GM19239 (cell line): ENCODE measurements at places on chromosomes 2 and 18.
A peak's percentile ranks its signal among the peaks of the same experiment; 100 is the strongest.

DNA sequence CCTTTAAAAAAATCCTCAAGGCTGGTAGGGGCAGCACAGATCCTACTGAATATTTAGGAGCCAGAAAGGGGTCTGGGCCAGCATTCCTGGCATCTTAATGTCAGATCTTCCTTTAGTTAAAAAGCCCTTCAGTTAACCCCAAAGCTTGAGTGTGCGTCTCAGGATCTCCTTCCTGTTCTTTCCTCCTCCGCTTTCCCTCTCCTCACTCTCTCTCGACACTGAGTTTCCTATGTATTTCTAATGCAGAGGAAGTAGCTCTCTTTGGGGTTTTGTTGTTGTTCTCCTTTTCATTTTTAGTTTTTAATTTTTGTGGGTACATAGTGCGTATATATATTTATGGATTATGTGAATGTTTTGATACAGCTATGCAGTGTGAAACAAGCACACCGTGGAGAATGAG, 109.9 kb upstream of the COPS8 start:
- DNase-seq = no peak

- DNase-seq = no peak
These were observed 45.8 kb downstream of the ROCK2 start for GRCh38 chr2:11298592-11298991.

DNA sequence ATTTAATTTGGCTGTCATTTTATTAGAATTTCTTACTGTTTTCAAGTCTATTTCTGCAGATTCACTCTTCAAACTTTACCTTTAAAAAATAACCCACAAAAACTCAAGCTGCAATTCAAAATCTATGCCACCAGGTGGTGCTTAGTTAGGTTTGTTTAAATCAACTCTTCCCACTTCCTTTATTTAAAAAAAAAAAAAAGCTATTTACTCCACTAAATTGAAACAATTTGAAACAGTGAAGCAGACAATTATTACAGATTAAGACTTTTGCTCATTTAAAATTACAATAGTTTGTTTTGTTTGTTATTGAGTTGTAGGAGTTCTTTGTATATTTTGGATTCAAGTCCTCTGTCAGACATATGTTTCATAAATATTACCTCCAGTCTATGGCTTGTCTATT, 300.0 kb downstream of the PDE11A start:
- DNase-seq = no peak

- no peak for DNase-seq
These were observed 54.5 kb upstream of the ZDBF2 start for GRCh38 chr2:206219957-206220356.

GRCh38 chr2:96233436-96233835, 24.8 kb upstream of the STARD7 start:
- no peak for DNase-seq

- no peak for DNase-seq
These were observed 2.2 kb upstream of the SP5 start for GRCh38 chr2:170712653-170713542.

DNA sequence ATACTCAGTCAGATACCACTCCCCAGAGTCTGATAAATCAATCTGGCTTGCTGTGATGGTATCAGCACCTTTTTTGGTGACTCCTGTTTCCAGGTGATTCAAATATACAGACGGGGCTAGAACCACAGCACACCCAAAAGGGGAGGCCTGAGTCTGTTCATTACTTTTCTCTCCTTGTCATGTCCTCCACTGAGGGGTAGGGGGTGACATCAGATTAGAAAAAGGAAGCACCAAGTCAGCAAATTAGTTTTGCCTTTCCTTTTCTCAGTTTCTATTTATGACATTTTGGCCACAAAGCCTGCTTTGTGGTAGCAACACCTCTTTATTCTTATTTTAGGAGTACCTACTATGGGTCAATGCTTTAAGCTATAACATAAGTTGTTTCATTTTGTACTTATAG, 127.4 kb downstream of the CCDC102B start:
- DNase-seq = peak; percentile 2

- no peak for DNase-seq
These were observed 9.8 kb downstream of the KIF1A start for GRCh38 chr2:240810199-240810598.

DNA sequence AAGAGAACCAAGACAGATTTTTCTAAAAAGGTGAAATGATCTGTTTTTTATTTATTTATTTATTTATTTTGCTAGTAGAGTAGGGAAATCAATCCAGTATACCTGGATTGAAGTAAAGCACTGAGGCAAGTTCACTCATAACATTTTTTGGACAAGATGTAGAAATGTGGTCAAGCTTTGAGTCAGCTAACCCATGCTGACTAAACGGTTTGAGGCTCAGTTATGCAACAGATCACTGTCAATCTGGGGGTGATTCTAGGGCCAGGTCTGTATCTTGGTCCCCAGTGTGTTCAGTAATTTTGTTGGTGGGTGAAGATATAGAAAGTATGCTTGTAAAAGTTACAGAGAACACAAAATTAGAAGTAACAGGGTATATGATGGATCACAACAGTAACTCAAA, 60.2 kb downstream of the RMDN2 start:
- DNase-seq = no peak

- no peak for DNase-seq
These were observed 18.8 kb downstream of the NEMP2 start for GRCh38 chr2:190515687-190516086.

- DNase-seq = no peak
These were observed 150.7 kb downstream of the TMEM200C start for GRCh38 chr18:5744659-5745058.

- DNase-seq = no peak
These were observed 51.8 kb upstream of the STAT1 start for GRCh38 chr2:191065785-191066184.

- peak; percentile 7 for DNase-seq
These were observed 62.8 kb upstream of the NEUROD1 start for GRCh38 chr2:181742922-181743722.

DNA sequence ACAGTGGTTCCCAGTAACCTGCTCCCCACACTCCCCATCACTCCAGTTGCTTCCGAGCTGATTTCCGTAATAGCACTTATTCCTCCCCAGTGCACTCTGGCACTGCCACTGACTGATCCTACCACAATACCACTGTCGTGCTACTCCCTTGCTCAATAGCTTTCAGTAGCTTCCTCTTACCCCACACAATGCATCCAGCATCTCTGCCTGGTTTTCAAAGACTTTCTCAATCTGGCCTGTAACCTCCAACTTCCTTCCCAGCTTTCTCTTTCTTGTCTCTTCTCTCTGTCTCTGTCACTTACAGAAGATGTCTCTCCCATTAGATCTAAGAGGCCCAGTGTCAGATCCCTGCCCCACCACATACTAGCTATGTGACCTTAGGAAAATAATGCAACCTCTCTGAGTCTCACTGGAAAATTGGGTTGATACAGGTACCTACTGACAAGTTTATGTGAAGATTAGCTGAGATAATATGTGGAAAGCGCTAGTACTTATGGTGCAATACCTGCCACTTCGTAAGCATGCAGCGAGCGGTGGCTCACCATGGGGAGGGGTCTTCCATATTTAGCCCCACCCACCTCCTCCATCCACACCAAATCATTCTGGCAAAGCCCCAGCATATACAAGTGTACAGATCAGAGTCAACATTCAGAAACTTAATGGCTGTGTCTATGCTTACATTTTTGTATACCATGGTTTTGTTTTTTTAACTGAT, 36.7 kb downstream of the SFXN5 start:
- DNase-seq = no peak

DNA sequence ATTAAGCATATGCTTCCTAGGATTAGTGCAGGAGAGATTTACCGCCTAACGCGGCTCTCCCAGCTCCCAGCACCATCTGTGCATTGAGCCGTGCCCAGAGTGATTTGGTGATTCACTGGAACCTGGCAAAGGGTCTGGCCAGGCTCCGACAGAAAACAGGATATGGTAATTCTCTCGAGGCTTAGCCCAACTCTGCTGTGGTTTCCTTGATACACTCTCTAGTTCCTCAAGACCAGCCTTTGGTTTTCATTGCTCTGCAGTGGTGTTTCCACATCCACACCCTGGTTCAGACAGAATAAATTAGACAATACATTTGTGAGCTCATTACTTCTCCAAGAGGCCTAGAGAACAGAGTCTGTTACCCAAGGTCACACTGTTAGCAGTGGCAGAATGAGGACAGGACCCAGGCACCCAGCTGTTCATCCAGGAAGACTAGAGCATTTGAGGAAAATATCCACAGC, 23.0 kb upstream of the SMAD2 start:
- DNase-seq = peak; percentile 31

DNA sequence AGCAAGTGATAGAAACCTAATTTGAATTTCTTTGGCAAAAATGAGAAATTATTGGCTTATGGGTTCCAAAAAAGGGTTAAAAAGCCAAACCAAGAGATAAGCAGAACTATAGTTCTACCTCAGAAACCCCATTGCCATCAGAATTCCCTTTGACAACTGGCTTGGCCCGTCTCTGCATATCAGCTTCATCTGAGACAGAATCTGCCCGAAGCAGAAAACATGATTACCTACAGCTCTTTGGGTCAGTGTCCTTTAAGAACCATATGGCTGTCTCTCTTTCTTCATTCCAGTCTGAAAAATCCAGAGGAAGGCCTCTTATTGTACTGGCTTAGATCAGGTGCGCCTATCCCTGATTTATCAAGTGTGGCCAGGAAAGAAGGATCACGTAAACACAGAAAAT, 49.8 kb upstream of the AGPS start:
- DNase-seq = no peak

- DNase-seq = peak; percentile 7
These were observed 166.7 kb upstream of the ZNF521 start for GRCh38 chr18:25518716-25519053.

GRCh38 chr2:71887196-71887595, 260.5 kb downstream of the CYP26B1 start:
- no peak for DNase-seq

- peak; percentile 9 for DNase-seq
These were observed 190.8 kb downstream of the ARHGAP28 start for GRCh38 chr18:6920099-6920955.

GRCh38 chr18:61948846-61949438, 56.1 kb upstream of the RNF152 start:
- DNase-seq = no peak

- DNase-seq = no peak
These were observed 59.0 kb downstream of the TPGS2 start for GRCh38 chr18:36769611-36770314.

GRCh38 chr2:61789807-61790602, 63.9 kb downstream of the FAM161A start:
- DNase-seq = no peak

DNA sequence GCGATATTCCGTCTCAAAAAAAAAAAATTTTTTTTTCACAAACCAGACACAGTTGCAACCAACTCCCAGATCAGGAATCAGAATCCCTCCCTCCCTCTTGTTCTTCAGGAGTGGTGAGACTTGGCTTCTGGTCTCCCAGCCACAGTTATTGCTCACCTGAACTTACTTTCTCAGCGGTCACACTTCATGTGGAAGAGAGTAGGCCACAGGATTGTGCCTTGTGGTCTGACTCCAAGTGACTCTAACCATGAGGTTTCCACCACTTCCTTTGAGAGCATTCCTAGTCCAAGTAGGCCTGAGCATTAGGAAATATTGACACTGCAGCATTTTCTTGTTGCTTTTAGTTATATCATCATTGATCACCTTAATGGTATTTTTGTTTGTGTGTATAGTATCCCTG, 12.1 kb downstream of the FMNL2 start:
- DNase-seq = no peak

DNA sequence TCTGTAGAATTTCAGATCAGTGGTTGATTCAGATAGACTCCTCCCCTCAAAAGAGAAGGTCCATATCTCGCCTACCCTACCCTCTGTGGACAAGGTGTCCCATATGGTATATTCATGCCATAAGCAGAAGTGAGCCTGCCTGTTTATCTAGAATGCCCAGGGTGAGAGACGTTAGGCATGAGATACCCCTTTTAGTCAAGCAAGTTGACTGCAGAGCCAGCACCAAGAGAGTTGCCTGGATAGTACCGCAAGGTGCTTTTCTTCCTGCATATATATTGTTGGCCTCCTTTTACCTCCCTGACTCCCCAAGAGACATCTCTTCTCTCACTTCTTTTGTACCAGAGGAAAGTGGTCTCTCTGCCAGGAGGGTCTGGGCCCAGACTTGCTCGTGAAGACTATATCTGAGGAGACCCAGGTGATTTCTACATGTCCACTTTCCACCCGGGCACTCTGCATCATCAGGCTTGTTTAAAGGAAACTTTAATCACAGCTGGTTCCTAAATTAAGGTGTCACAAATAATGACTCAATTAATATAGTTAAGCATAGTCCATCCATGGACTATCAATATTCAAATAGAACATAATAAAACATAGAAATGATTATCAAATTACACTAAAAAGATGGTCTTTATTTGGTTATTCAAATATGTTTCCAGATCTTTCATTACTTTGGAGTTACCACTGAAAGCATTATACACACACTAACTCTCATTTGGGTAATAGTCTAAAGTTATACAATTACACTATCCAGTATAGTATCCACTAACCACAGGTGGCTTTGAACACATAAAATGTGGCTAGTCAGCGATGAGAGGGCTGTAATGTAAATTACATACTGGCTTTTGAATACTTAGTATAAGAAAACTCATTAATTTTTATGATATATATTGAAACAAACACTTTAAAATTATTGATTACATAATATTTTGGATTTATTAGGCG, 4.1 kb downstream of the ITGA4 start:
- no peak for DNase-seq

DNA sequence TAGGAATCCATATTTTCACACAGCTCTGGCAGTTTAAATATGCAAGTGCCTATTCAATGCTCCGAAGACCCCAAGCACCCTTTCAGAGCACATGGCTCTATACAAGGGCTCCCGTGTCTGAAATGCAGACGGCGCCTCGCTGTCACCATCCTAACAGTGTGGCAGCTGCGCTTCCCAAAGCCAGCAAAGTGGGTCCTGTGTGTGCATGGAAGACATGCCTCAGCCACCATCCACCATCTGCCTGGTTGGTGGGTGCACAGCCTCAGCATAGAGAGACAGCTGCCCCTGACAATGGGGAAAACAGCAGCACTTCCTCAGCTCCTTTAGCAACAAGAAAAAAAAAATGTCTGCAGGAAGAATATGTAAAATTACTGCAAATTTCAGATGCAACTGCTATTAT, 218.1 kb downstream of the SP3 start:
- no peak for DNase-seq
